ENCODE measurements at places on chromosomes 6 and 20.

DNA sequence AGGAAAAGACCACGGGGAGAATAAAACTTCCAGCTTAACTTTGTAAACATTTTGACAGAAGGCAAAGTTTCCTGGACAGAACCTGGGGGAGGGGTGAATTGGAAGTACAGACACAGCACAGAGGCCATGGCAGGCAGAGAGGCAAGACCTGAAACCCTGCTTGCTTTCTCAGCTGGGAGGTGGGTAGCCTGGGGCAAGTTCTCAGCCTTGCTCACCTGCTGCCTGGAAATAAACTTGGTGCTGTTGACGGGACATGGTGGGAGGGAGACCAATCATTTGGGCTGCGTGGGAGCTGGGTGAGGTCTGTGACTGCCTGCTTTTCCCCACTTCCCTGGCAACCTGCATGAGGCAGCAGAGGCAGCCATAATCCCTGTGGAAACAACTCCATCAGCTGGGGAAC is 221.3 kb downstream of the MOXD1 start:
- DNase-seq: no peak

GRCh38 chr20:44990425-44990824 is 24.1 kb downstream of the STK4 start:
- DNase-seq: no peak

- no peak for DNase-seq
Measured at GRCh38 chr6:52539607-52540006, 37.3 kb downstream of the TRAM2 start.

DNA sequence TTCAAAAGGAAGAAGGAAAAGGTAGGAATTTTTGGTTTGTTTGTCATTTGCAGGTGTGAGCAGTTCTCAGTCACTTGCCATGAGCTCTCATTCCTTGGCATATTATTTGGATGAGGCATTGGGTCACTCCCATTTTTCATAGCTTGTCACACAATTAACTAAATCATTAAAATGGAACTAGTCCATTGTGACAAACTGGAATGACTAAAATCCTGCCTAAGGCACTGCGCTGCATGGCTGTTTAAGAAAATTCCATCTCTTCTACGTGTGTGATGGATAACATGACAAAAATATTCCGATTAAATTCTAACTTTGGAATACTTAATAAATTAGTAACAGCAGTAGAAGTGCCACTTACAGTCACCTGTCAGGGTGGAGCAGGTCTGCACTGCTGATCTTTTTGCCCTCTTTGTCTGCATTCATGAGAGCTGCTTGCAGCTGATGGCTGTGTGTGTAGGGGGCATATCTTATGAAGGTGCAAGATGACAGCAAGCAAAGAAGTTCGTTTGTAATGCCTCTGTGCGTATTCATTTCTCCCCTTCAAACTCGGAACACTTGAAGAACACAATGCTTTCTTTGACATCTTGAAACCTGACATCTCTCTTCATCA is 1292.6 kb upstream of the MAP3K7 start:
- no peak for DNase-seq

DNA sequence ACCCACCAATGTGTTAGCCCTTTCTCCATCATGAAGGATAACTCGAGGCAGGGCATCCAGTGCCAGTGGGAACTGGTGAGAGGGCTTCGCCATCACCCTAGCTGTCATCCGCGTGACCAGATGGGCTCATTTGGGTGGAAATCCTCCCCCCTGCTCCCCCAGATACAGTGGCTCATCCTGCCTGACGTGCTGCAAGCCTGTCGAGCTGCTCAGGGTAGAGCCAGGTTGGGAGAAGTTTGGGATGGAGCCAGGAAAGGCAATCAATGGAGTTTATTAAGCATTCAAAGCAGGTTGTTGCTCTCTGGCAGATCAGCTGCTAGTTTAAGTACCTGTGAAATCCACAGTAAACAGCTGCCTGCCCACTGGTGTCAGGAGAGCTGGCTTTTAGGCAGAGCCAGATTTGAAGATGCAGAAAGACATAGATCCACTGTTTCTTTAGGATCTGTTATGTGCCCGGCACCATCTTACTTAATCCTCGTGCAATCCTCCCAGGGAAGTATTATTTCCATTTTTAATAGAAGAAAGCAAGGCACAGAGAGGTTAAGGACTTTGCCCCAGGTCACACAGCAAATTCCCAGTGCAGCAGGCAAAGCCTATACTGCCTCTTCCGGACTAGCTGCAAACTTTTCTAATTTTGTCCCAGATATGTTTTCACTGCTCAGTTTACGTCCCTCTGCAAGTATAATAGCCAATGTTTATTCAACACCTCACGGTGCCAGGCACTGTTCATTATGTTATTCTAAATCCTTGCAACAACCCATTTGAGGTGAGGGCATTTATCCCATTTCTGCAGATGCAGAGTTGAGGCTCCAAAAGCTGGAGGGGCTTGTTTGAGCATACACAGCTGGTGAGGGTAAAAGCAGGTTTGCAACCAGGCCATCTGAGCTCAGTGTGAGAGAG is 54.1 kb upstream of the KCNG1 start:
- DNase-seq: peak; percentile 60

GRCh38 chr6:127812985-127813698 is 87.7 kb downstream of the THEMIS start:
- no peak for DNase-seq

GRCh38 chr20:37564388-37565133 is 36.9 kb upstream of the BLCAP start:
- peak; percentile 44 for DNase-seq

- no peak for DNase-seq
Measured at GRCh38 chr6:154893917-154894316, 101.2 kb upstream of the TIAM2 start.

- no peak for DNase-seq
Measured at GRCh38 chr6:104969108-104969507, 12.2 kb downstream of the LIN28B start.

GRCh38 chr6:41964201-41964887 is 22.7 kb upstream of the CCND3 start:
- peak; percentile 41 for DNase-seq

GRCh38 chr20:25318471-25319240 is 70.8 kb downstream of the PYGB start:
- no peak for DNase-seq

DNA sequence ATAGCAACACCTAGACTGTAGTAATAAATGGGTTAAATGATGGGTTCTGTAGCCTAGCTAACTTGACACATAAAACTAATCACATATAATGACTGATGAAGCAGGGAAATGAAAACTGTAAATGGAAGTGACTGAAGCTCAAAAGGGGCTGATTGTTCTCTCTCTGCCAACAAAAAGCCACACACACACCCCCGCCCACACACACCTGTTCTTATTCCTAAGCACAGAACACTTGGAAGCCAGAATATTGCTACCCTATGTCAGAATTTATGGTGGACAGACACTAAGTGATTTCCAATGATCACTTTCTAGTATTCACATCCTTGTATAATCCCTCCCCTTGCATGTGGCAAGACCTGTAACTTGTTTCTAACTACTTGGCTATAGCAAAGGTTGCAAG is 603.5 kb downstream of the UTRN start:
- DNase-seq: no peak

DNA sequence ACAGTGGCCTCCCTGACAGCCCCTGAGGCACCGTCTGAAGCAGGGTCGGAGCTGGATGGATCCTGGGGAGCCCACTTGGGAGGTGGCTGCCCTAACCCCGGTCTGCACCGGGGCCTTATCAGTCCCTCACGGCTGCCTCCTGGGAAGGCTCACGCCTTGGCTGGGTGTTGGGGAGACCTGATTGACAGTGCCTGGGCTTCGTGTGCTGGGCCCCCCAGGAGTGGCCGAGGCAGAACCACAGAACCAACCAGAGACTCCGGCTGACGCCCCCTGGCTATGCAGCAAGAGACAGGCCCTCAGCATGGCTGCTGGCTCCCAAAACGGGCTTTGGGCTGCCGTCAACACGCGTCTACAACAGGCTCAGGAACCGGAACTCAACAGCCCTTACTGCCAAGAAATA is 219.6 kb downstream of the TAF4 start:
- no peak for DNase-seq

DNA sequence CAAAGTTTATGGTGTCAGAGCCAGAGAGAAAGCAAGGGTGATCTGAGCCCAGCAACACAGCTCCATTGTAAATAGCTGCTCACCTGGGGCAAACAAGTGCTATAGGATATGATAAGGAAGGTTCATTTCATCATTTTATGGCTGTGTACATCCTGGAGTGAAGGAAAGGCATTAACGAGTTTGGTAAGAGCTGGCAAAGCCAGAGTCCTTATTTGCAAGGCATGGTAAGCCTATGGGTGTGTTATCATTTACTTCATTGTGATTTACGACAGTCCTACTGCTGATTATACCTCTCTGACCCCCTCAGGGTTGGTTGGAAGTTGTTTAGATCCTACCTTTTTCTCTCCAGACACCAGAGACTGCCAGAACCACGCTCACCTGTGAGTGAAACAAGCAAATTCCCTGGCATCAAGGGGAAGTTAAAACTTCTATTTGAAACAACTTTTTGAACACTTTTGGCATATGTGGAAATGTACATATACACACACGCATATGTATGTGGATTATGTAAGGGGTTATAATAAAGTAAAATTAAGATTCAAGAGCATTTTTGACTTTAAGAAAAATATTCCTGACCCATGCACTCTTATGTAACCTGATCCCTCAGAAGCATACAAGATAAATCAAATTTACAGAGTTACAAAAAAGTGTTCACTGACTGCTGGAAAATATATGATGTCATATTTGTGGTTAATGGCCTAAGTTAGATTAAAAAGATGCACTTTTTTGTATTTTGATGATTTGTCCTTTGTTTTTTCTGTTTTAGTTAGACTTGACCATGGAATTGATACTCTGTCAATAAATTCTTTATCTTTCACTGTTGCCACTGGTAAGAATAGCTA is 40.4 kb upstream of the EDN1 start:
- no peak for DNase-seq

DNA sequence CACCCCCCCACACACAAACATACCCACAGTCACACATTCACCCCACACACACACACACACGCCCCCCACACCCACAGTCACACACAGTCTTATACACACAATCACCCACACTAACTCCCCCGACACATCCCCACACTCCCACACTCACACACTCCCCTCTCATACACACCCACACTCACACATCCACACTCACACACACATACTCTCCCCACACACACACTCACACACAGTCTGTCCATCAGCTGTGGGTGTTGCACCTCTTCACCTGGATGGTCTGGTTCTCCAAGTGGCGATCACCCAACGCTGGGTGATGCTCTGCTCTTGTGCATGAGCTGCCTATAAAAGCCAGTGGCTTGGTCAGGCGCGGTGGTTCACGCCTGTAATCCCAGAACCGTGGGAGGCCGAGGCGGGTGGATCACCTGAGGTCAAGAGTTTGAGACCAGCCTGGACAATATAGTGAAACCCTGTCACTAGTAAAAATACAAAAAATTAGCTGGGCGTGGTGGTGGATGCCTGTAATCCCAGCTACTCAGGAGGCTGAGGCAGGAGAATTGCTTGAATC is 158.9 kb downstream of the SMOC2 start:
- DNase-seq: no peak

DNA sequence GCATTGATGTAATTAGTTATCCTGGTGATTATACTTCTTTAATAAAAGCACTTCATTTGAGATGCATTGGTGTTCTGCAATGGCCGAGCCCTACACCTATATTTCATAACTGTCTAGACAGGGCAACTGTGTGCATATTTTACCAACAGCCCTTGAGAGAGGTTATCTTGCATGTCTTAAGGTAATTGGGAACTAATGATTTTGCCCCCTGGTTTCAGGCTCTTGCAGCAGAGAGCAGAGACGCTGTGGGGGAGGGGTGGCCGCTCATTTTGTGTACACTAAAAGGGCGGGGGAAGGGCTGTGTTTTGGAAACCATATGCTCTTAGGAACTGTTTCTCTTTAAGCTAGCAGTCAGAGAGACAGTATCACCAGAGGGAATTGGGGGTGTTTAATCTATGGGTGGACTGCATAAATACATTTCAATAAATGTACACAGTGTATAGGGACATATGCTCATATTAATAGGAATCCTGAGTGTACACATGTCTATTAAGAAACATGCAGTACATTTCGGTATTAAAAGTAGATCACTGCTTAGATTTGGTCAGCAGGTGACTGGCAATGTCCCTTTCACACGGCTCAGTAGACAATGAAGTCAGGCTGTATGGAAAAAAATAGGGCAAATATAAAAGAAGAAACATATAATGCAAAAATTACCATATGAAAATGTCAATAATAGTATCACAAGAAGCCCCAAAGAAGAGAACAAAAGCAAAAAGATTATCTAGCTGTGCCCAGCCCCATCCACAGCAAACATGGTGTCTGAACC is 402.9 kb upstream of the CITED2 start:
- no peak for DNase-seq

DNA sequence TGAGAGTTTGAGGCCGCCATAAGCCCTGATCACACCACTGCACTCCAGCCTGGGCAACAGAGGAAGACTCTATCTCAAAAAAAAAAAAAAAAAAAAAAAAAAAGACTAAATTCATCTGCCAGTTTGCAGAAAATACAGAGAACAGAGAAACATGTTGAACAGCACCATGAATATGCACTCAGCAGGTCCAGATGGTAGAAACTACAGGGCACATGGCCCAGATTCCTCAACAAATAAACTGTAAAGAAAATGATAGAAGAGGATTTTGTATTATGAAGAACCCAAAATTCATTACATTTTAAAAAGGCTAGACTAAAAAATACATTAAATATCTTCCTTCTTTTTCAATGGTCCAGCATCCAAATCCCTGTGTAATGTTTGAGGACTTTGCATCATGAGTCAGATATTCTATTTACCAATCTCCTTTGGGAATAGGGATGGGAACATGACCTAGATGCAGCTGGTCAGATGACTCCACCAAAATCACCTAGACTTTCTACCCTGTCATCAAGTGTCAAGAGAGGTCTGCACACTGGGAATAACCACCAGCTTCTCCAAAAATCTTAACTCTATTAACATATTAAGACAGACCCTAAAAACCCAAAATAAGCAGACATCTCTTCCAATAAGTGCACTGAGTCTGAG is 189.1 kb upstream of the TCF21 start:
- no peak for DNase-seq

DNA sequence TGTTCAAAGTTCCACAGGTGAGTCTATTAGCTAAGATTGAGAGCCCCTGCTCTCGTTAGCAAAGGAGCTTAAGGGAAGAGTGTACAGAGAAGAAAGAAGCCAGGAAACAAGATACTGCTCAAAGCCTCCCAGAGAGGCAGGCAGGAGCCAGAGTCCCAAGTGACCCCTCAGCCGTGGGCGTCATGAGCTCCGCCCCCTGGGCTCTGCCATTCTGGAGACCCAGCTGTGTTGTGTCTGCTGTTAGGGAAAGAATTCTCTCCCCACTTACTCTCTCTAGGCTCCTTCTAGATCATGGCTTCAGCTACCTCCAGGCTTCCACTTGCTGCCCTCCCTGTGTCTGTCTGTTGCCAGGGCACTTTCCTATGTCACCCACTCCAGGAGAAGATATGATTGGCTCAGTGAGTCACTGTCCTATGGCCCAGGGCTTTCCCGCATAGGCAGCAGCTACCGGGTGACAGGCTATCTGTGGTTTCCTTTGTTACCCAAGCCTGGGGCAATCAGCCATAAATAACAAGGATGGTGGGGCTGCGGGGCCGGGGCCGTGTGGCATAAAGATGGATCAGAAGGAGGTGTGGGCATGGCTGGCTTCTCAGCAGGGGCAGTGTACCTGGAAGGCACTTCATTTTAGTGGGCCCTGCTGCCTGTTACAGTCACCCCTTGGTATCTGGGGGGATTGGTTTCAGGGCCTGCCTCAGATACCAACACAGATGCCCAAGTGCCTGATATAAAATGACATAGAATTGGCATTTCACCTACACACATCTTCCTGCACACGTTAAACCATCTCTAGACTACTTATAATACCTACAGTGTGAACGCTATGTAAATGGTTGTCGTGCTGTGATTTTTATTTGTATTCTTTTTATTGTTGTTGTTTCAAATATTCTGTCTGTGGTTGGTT is 118.9 kb downstream of the ARMC2 start:
- no peak for DNase-seq
